ENCODE measurements at places on chromosomes 1 and 21. TPM values are rescaled to one million over a fixed set of nuclear protein-coding genes. Genes with fewer than 3 reads are reported as not detected.

Gene LCK
- 281 TPM for total RNA-seq

Gene ZP4
- total RNA-seq = not detected

GRCh38 chr1:113965703-113966412 lies 13.4 kb upstream of the OLFML3 start:
- H3K4me1 ChIP-seq = peaks cover 7% of the 10 kb centered on the region
- H3K27ac ChIP-seq = no peak overlapping the region

Gene CHRNB2
- total RNA-seq = not detected

GRCh38 chr1:1074631-1075147 lies 583 bp upstream of the RNF223 start:
- no peaks in the 10 kb centered on the region for H3K4me1 ChIP-seq
- no peak for DNase-seq
- no peaks in the 10 kb centered on the region for H3K36me3 ChIP-seq
- no peak overlapping the region for H3K27ac ChIP-seq
- H3K4me3 ChIP-seq = no peak overlapping the region

- peaks cover 4% of the 10 kb centered on the region for H3K36me3 ChIP-seq
- no peaks in the 10 kb centered on the region for H3K4me1 ChIP-seq
- no peak overlapping the region for H3K27ac ChIP-seq
- H3K4me3 ChIP-seq = no peak overlapping the region
- no peaks in the 10 kb centered on the region for H3K27me3 ChIP-seq
- DNase-seq = no peak
Measured at GRCh38 chr1:180271272-180272255, 41.5 kb downstream of the LHX4 start.

- DNase-seq = peak; percentile 84
- peak within 1 kb of the TSS; percentile 90 for H3K27ac ChIP-seq
- H3K36me3 ChIP-seq = peaks cover 2% of the 10 kb centered on the region
- peaks cover 42% of the 10 kb centered on the region for H3K4me1 ChIP-seq
- H3K4me3 ChIP-seq = peak within 1 kb of the TSS; percentile 89
Measured at GRCh38 chr1:109113590-109114341, at the start of gene ELAPOR1. Gene ELAPOR1 (plus strand): TSS chr1:109114115. CDS start chr1:109114184, 69 bp downstream.

DNA sequence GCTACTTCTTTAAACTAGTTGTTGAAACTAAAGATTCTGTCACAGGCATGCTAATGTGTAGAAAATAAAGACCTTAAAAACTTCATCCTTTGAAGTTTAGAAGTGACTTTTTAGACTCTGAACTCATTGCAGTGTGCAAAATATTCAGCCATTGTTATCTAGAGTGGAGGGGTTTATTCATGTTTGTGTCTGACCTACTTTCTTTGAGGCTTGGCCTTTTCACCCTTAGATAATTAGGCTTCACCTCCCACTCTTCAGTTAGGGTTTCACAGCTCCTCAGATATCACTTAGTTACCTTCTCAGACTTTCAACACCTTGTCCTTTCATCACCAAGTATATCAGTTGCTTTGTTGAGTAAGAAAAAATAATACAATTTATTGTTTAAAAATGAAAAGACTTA lies 75.9 kb downstream of the IVNS1ABP start:
- peaks cover 15% of the 10 kb centered on the region for H3K4me1 ChIP-seq
- H3K36me3 ChIP-seq = peaks cover 2% of the 10 kb centered on the region
- peaks cover 1% of the 10 kb centered on the region for H3K27me3 ChIP-seq
- no peak for DNase-seq

Gene TMEM82
- total RNA-seq = not detected

DNA sequence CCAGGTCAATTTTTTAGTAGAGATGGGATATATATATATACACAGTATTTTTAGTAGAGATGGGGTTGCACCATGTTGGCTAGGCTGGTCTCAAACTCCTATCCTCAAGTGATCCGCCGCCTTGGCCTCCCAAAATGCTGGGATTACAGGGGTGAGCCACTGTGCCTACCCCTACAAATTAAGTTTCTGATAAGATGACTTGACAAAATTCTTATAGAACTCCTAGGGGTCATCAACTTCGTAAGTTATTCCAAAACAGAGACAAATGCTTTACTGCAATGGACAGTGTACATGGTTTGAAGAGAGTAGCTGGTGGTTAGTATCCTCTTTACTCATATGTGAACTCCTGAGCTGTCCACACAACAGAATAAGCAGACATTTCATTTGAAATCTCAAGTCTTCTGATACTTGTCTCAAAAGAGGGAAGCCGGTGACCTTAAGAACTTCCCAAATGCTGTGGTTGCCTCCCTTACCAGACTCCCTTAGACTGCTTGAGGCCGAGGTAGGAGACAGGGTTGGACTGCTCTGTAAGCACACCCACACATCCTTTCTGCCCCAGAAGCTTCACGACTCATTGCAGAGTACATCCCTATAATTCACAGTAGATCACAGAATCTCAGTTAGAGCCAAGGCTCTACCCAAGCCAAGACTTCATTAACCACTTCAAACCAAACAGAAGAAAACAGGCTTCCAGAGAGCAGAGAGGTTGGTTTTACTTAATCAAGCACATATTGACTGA lies 244.1 kb upstream of the IRF2BP2 start:
- H3K36me3 ChIP-seq = peaks cover 4% of the 10 kb centered on the region
- peak overlapping the region; percentile 73 for H3K27ac ChIP-seq
- H3K27me3 ChIP-seq = no peaks in the 10 kb centered on the region
- peaks cover 42% of the 10 kb centered on the region for H3K4me1 ChIP-seq
- DNase-seq = no peak
- no peak overlapping the region for H3K4me3 ChIP-seq

DNA sequence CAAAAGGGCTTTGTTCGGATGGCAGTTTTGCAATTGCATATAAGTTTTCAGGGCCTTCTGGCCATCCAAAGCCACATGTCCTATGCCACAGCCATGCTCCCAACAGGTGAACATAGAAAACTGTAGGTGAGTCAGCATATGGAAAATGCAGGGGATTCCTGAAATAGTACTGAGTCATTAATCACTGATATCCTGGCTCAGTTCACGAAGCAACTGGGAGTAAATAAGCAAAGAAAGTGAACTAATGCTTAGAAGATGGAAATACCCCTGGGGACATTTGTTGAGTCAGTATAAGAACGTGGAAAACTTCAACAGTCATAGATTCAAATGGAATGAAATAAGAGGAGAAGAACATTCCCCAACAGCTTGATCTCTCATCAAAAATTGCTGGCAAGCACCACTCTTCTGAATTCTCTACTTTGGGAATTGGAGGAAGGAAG lies 148.9 kb upstream of the RUNX1 start:
- H3K27ac ChIP-seq = no peak overlapping the region
- no peak for DNase-seq
- peaks cover 3% of the 10 kb centered on the region for H3K36me3 ChIP-seq
- H3K27me3 ChIP-seq = peaks cover 6% of the 10 kb centered on the region
- H3K4me3 ChIP-seq = no peak overlapping the region

Gene JUN
- total RNA-seq = 68.5 TPM

DNA sequence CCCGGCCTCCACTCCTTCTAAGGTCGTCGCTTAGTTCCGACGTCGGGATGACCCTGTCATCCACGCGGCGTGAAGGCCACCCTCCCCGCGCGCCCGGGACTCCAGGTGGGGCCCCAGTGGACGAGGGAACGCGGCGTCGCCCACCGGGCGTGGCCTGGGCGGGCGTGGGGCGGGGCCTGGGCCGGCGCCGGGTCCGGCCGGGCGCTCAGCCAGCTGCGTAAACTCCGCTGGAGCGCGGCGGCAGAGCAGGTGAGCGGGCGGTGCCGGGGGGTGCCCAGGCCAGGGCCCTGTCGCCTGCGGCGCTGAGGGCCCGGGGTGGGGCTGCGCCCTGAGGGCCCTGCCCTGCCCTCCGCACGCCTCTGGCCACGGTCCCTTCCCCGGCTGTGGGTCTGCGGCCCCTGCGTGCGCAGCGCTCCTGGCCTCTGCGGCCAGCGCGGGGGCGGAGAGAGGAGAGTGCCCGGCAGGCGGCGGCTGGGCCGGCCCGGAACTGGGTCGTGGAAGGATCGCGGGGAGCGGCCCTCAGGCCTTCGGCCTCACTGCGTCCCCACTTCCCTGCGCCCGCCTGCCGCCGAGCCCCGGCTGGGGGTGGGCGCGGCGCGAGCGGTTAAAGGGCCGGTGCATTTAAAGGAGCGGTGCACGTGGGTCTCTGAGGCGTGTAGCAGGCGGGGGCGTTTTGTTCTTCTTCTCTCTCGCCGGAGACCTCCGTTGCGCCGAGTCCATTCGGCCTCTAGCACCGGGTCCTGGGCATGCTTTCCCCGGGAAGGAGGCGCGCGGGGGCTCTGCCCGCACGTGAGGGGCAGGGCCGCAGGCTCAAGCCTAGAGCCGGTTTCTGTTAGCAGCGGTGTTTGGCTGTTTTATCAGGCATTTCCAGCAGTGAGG lies at the start of gene PSEN2:
PSEN2 (plus strand) TSS at position 216 of the 879 bp plus-strand sequence. CDS start 11,292 bp downstream, outside the sequence.
- H3K4me3 ChIP-seq = peak within 1 kb of the TSS; percentile 81
- H3K36me3 ChIP-seq = no peaks in the 10 kb centered on the region
- peak; percentile 71 for DNase-seq
- H3K27me3 ChIP-seq = peaks cover 26% of the 10 kb centered on the region
- H3K27ac ChIP-seq = peak within 1 kb of the TSS; percentile 55
- H3K4me1 ChIP-seq = peaks cover 22% of the 10 kb centered on the region

DNA sequence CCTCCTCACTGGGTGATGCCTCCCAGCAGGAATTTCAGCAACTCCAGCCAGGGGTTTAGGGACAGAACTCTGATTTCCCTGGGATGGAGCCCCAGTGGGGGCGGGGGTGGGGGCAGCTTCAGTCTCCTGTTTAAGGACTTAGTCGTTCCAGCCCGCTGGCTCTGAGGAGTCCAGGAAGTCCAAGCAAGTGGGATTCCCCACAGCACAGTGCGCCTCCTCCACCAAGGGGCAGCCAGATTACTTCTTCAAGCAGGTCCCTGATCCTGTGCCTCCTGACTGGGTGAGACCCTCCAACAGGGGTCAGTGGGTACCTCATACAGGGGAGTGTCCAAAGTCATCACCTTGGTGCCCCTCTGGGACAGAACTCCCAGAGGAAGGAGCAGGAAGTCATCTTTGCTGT lies 1438.4 kb upstream of the B3GALT2 start:
- H3K27ac ChIP-seq = no peak overlapping the region
- no peak overlapping the region for H3K4me3 ChIP-seq
- no peaks in the 10 kb centered on the region for H3K27me3 ChIP-seq
- H3K36me3 ChIP-seq = no peaks in the 10 kb centered on the region
- no peak for DNase-seq

DNA sequence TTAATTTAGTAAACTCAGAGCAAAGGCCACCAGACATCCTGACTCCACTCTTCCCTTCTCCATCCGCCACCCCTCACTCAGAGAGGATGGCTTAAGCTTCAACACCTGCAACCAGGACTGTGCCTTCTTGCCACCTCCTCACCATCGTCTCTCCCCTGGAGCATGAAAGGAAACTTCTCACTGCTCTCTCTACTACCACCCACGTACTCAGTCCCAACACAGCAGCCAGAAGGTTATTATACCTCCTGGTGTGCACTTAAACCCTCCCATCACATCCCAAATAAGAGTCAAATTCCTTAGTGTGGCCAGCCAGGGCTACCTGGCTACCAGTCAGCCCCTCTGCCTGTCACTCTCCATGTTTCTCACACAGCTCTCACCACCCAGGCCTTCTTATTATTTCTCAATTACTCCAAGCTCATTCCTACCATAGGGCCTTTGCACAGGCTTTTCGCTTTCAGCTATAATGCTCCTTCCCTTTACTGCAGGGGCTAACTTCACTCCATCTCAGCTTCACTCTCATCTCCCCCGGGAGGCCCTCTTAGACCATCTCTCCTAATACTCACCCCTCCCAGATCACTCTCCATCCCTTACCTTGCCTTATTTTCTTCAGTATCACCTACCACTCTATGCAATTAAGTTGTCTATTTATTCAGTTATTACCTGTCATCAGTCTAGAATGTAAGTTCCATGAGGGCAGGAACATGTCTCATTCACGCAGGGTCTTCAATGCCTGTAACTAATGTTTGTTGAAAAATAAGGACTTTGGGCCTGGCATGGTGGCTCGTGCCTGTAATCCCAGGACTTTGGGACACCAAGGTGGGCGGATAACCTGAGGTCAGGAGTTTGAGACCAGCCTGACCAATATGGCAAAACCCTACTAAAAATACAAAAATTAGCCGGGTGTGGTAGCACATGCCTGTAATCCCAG lies 137.5 kb downstream of the TOMM20 start:
- no peaks in the 10 kb centered on the region for H3K27me3 ChIP-seq
- H3K27ac ChIP-seq = peak overlapping the region; percentile 95
- H3K4me1 ChIP-seq = peaks cover 80% of the 10 kb centered on the region
- peaks cover 19% of the 10 kb centered on the region for H3K36me3 ChIP-seq

DNA sequence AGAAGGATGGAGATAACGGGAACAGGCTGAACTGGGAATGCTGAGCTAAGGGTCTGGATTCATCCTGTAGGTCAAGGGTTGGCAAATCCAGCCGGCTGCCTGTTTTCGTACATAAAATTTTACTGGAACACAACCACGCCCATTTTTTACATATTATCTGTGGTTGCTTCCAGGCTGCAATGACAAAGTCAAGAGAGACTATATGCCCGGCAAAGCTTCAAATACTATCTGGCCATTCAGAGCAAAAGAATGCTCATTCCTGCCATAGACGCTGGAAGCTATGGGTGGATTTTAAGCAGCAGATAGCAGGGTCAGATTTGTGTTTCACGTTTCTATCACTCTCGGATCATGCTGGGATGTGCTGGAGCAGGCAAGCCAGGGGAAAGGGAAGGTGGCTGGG lies 137.9 kb upstream of the EDN2 start:
- peaks cover 70% of the 10 kb centered on the region for H3K4me1 ChIP-seq
- H3K36me3 ChIP-seq = peaks cover 57% of the 10 kb centered on the region
- H3K27ac ChIP-seq = no peak overlapping the region
- H3K27me3 ChIP-seq = no peaks in the 10 kb centered on the region
- DNase-seq = no peak

DNA sequence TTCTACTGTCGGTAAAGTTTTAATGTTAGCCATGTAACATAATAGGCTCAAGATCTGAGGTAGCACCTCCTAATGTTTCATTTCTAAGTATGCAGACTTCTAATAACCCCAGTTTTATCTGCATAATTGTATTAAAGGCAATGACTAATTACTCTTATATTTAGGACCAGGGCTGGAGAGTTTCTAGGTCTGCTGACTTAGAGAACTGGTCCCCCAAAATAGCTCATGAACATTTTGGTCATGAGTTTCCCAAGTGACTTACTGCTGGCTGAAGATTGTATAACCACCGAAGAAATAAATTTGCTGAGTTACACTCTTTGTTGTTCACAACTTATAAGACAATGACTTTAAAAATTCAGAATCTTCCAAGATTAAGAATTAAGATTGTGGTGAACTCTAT lies 197.8 kb upstream of the TNR start:
- DNase-seq = no peak
- no peaks in the 10 kb centered on the region for H3K4me1 ChIP-seq
- no peak overlapping the region for H3K27ac ChIP-seq
- no peaks in the 10 kb centered on the region for H3K27me3 ChIP-seq

- H3K27me3 ChIP-seq = no peaks in the 10 kb centered on the region
- peaks cover 35% of the 10 kb centered on the region for H3K36me3 ChIP-seq
- H3K4me3 ChIP-seq = no peak overlapping the region
- DNase-seq = no peak
- H3K27ac ChIP-seq = no peak overlapping the region
Measured at GRCh38 chr1:10295481-10296085, 85.2 kb downstream of the KIF1B start.

- H3K27me3 ChIP-seq = peaks cover 89% of the 10 kb centered on the region
- DNase-seq = no peak
- H3K36me3 ChIP-seq = peaks cover 7% of the 10 kb centered on the region
Measured at GRCh38 chr1:170662561-170663403, 1.1 kb upstream of the PRRX1 start.

Measured in activated T-helper 1 cell treated with anti-CD3 and anti-CD28 coated beads, Interleukin-12 subunit alpha, Interleukin-12 subunit beta, Interleukin-2, Interleukin-4 antibody, amounts not matched to agents 30 ng/mL and 10 ng/mL and 1 ng/mL, durations not matched to agents 14 hours and 24 hours and 36 hours (primary cell).